ENCODE measurements at places on chromosomes 1 and 21. TPM values are rescaled to one million over a fixed set of nuclear protein-coding genes. Genes with fewer than 3 reads are reported as not detected.

Gene RBM11
- 3.3 TPM for total RNA-seq

Gene UBASH3A
- total RNA-seq = 77.8 TPM

Gene CFAP141
- total RNA-seq = not detected

Gene ZNF697
- 0.22 TPM for total RNA-seq

Gene PBXIP1
- 155 TPM for total RNA-seq

Gene G0S2
- total RNA-seq = 0.47 TPM

All from activated naive CD8-positive, alpha-beta T cell treated with anti-CD3 and anti-CD28 coated beads, Interleukin-2, amount 10 ng/mL, durations not matched to agents 7 days and 5 days (primary cell).